Ovary (tissue), 10 donors: ENCODE measurements at places on chromosomes 11 and 22. TPM values are rescaled to one million over a fixed set of nuclear protein-coding genes. Genes with fewer than 3 reads are reported as not detected.

- no peak for DNase-seq
- no peaks in the 10 kb centered on the region for H3K36me3 ChIP-seq
- H3K4me3 ChIP-seq = no peak overlapping the region
- no peaks in the 10 kb centered on the region for H3K27me3 ChIP-seq
- peaks cover 3% of the 10 kb centered on the region for H3K4me1 ChIP-seq
These were observed 1.8 kb downstream of the SYTL2 start for GRCh38 chr11:85809191-85809590.

DNA sequence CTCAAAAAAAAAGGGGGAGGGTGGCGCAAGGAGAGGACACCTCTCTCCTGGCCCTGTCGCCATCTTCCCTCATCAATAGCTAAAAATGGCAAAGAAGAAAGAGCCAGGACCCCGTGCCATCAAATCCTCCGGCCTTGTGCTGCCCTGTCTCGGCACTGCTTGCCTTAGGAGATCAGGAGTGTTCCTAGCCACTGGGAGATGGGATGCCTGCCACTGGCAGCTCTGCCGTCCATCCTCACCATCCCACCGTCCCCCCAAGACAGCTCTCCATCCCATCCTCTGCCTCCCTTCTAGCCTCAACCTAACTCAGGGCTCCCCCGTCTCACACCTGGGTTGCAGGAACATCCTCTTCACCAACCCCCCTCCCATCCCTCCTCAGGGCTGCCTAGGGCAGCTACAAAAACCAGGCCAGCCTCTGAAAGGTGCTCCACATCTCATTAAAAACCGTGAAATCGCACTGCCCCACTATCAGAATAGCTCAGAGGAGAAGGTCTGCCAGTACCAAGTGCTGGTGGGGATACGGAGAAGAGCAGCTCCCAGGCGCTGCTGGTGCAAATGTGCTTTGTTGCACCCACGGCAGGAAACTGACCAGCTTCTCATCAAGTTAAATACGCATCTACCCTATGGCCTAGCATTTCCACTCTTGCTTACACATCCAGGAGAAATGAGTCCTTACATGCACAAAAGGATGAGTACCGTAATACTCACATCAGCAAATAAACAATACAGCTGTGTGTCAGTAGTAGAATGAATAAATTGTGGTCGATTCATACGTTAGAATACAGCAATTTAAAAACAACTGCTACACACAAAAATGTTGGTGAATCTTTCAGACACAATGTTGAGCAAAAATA, 31.7 kb upstream of the GCAT start:
- H3K4me1 ChIP-seq = peaks cover 3% of the 10 kb centered on the region
- no peaks in the 10 kb centered on the region for H3K36me3 ChIP-seq
- H3K27ac ChIP-seq = peak overlapping the region; percentile 46
- no peaks in the 10 kb centered on the region for H3K27me3 ChIP-seq

FAM83F gene
- polyA plus RNA-seq = 0.51 TPM

- DNase-seq = no peak
- H3K36me3 ChIP-seq = no peaks in the 10 kb centered on the region
- no peaks in the 10 kb centered on the region for H3K27me3 ChIP-seq
- H3K4me1 ChIP-seq = peaks cover 3% of the 10 kb centered on the region
- no peak overlapping the region for H3K27ac ChIP-seq
These were observed 4.7 kb downstream of the FCHSD2 start for GRCh38 chr11:73137262-73137943.

OR52A1 gene
- not detected for polyA plus RNA-seq

C11orf21 gene
- polyA plus RNA-seq = 0.35 TPM

- H3K4me3 ChIP-seq = no peak overlapping the region
- peaks cover 2% of the 10 kb centered on the region for H3K4me1 ChIP-seq
- no peaks in the 10 kb centered on the region for H3K36me3 ChIP-seq
- H3K27me3 ChIP-seq = no peaks in the 10 kb centered on the region
These were observed 25.0 kb downstream of the SWAP70 start for GRCh38 chr11:9688716-9689511.

COPB1 gene
- 57.9 TPM for polyA plus RNA-seq

OR51B2 gene
- not detected for polyA plus RNA-seq

GRCh38 chr11:69171476-69172240, 15.9 kb downstream of the SMIM38 start:
- H3K4me1 ChIP-seq = no peaks in the 10 kb centered on the region
- H3K4me3 ChIP-seq = no peak overlapping the region
- no peak for DNase-seq
- H3K36me3 ChIP-seq = no peaks in the 10 kb centered on the region
- H3K27ac ChIP-seq = no peak overlapping the region

CCDC90B gene
- 68.0 TPM for polyA plus RNA-seq

GRCh38 chr11:2223153-2223794, 47.1 kb downstream of the ASCL2 start:
- H3K36me3 ChIP-seq = no peaks in the 10 kb centered on the region
- H3K27me3 ChIP-seq = no peaks in the 10 kb centered on the region
- H3K4me1 ChIP-seq = no peaks in the 10 kb centered on the region
- no peak overlapping the region for H3K27ac ChIP-seq
- H3K4me3 ChIP-seq = no peak overlapping the region
- DNase-seq = no peak

CABP4 gene
- 0.92 TPM for polyA plus RNA-seq

DNA sequence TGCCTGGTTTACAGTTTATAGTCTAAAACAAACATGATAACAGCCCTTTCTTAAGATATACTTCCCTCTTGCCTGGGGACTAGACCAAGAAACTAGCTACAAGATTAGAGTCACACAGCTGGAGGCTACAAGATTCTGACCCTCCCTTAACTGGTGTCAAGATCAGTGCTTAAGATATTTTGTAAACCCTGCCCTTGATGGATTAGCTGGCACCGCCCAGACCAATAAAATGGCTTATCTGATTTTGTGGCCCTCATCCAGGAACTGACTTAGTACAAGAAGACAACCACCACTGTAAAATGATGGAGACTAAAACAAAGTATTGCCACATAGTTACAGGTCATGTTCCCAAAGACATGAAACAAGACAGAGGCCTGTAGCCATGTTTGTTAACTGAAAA, 53.4 kb downstream of the FAM181B start:
- no peaks in the 10 kb centered on the region for H3K36me3 ChIP-seq
- no peaks in the 10 kb centered on the region for H3K4me1 ChIP-seq
- no peak overlapping the region for H3K27ac ChIP-seq
- no peak for DNase-seq
- H3K4me3 ChIP-seq = no peak overlapping the region

DNA sequence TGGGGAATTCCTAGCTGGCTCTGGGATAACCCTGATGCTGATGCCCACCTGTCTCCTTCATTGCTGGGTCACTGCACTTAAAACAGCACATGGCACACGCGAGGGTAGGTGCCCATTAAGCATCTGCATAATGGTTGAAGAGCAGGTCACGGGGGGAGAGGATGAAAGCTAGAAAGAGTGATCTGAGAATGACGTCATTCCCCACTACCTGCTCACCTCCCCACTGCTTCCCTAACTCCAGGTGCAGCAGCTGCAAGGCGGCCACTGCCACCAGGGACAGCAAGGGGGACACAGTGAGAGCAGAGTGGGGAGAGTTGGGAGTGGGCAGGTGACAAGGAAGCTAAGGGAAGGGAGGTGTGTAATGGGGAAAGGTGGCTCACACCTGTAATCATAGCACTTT, 27.0 kb downstream of the ADA2 start:
- H3K36me3 ChIP-seq = no peaks in the 10 kb centered on the region
- no peak for DNase-seq
- no peak overlapping the region for H3K27ac ChIP-seq
- H3K27me3 ChIP-seq = no peaks in the 10 kb centered on the region
- H3K4me1 ChIP-seq = no peaks in the 10 kb centered on the region

- no peaks in the 10 kb centered on the region for H3K4me1 ChIP-seq
- H3K27me3 ChIP-seq = no peaks in the 10 kb centered on the region
- H3K27ac ChIP-seq = no peak overlapping the region
- H3K36me3 ChIP-seq = no peaks in the 10 kb centered on the region
These were observed 140.3 kb upstream of the MTNR1B start for GRCh38 chr11:92829121-92829520.

DNA sequence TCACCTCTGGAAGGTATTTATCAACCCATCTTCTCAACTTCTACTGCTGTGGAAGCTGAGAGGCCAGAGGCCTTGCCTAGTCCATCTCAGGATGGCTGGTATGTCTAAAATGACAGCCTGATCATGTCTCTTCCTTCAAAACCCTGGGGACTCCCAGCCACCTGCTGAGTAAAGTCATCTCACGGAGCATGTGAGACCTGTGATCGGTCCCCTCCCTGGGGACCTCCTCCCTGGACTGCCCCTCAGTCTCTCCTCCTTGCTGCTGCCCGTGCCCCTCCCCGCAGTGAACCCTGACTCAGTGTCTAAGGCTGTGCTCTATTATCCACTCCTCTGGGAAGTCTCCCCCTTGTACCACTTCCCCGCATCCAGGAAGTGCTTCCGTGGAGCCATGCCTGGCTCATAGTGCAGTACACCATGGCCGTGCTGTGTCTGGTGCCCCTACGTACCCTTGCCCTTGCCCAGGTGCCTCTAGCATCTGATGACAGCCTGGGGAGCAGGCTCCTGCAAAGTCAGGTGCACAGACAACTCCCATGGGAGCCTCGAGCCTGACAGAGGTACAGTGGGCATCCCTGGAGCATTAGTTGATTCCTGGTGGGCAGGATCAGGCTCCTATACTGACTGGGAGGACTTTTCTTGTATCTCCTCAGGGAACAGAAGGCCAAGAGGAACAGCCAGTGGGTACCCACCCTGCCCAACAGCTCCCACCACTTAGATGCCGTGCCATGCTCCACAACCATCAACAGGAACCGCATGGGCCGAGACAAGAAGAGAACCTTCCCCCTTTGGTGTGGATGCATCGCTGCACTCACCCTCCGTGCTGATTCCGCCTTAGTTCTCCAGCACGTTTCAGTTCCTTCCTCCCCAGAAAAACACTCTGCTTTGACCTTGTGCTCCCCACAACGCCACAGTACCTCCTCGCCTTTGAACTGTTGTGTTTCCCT, 13.8 kb downstream of the SMARCB1 start:
- no peak overlapping the region for H3K27ac ChIP-seq
- H3K36me3 ChIP-seq = no peaks in the 10 kb centered on the region
- no peak overlapping the region for H3K4me3 ChIP-seq
- DNase-seq = no peak

CCDC88B gene
- polyA plus RNA-seq = 3.6 TPM

- H3K27me3 ChIP-seq = no peaks in the 10 kb centered on the region
- no peak overlapping the region for H3K4me3 ChIP-seq
- no peaks in the 10 kb centered on the region for H3K36me3 ChIP-seq
These were observed 24.7 kb upstream of the BAIAP2L2 start for GRCh38 chr22:38135133-38135706.

DNA sequence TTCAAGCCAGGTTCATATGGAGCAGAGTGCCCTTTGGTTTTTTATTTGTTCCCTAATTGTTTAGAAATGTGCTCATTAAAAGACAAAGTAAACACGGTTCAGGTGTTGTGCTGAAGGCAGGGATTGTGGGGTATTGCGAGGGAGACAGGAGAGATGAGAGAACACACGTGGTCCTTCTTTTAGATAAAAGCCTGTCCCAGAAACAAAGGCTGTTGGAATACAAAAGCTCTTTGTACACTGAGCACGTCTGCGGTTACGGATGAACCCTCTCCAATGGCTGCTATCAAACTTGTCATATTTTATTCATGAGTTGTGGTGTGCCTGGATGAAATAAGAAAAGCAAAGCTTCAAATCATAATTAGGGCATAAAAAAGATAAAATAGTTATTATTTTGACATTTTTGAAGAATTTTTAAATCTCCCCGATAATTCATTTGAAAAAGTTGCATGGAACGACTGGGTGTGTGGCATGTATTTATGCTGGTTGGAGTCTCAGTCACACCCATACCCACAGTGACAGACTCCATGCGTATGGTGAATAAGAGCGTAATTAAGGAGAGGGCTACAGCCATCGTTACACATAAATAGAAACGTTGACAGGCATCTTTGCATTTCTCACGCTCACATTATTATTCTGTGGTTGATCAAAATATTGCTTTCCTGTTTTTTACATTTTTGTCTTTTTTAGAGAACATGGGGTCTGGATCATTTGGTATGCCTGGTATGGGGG, 92.9 kb downstream of the NELL1 start:
- H3K4me3 ChIP-seq = no peak overlapping the region
- no peaks in the 10 kb centered on the region for H3K27me3 ChIP-seq
- no peak for DNase-seq

DNA sequence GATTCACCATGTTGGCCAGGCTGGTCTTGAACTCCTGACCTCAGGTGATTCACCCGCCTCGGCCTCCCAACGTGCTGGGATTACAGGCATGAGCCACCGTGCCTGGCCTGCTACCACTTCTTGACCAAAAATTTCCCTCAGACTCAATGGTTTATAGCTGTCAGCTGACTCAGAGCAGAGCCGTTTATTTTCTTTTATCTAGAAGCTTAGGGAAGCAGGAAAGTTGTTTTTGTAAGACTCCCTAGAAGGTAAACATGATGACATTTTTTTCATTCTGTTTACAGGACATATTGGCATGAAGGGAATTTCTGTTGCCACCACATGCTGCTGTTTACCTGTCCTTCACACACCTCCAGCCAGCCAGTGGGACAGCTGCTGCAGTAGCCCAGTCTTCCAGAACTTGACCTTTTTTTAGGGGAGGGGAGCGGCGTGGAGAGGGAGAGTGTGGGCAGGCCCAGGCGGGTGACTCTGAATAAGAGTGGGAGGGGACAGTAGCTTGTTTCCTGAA, 56.1 kb upstream of the PTPRJ start:
- H3K27me3 ChIP-seq = no peaks in the 10 kb centered on the region
- H3K36me3 ChIP-seq = no peaks in the 10 kb centered on the region
- H3K4me3 ChIP-seq = no peak overlapping the region
- DNase-seq = no peak

CNTF gene
- polyA plus RNA-seq = 2.0 TPM

CREB3L1 gene
- polyA plus RNA-seq = 7.5 TPM

DNA sequence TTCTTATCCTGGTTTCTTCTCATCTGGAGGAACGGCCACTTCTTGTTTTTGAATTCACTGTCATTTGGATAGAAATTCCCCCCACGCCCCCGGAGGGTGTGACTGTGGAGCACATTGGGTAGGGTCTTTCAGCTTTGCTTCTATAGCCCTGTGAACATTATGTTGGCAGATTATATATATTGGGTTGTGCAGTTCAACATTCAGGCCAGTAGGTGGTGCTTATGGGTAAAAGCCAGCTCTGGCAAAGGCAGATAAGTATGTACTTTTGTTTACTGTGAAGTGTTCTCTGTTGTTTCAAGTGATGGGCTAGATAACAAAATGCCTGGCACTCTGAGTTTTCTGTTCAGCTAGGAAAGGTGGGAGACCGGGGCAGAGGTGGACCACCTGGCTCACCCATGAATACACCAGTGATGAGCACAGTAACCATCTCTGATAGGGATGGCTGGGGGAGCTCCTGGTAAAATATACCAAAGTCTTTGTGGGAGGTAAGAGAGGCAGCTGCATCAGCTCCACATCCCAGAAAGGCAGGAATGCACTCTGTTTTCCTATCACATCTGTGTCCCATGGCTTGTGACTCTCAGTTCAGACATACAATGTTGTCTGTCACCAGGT, 1348.2 kb upstream of the RAG2 start:
- no peaks in the 10 kb centered on the region for H3K27me3 ChIP-seq
- no peaks in the 10 kb centered on the region for H3K36me3 ChIP-seq
- no peak for DNase-seq
- no peaks in the 10 kb centered on the region for H3K4me1 ChIP-seq
